Hematopoietic multipotent progenitor cell (in vitro differentiated cells): ENCODE measurements at places on chromosomes 3 and 15. TPM values are rescaled to one million over a fixed set of nuclear protein-coding genes. Genes with fewer than 3 reads are reported as not detected.

Gene FRG2C
- total RNA-seq, result not detected

Gene SCN5A
- 0.27 TPM for total RNA-seq

Gene CCR3
- 0.27 TPM for total RNA-seq

Gene SHF
- total RNA-seq, result 24.5 TPM

Gene ANKRD63
- total RNA-seq, result 1.1 TPM

Gene SEMA6D
- under 0.01 TPM for total RNA-seq

Gene FSIP1
- 0.27 TPM for total RNA-seq

Gene KIF7
- total RNA-seq, result 13.2 TPM

Gene IGSF11
- total RNA-seq, result under 0.01 TPM

- DNase-seq, result no peak
These were observed 919.0 kb upstream of the ALCAM start for GRCh38 chr3:104447681-104448080.

GRCh38 chr3:117885011-117885441 lies 1149.6 kb downstream of the IGSF11 start:
- DNase-seq, result peak; percentile 45

GRCh38 chr3:127489357-127489756 lies 101.2 kb downstream of the TPRA1 start:
- no peak for DNase-seq

DNA sequence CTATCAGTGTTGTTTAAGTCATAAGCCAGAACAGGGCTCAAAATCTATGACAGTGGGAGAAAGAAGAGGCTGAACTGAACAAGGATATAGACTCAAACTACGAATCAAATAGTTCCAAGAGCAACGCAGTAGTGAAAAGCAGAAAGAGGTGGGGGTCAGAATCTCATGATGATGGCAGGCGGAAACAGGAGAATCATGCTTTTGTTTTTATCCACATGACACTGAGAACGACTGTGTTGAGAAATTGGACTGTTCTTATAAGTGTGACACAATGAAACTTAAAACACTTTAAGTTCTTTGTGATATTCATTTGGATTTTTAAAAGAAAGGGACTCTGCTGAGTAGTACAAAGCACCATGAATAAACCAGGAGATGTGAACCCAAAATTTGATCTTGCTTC lies 309.4 kb downstream of the ULK4 start:
- DNase-seq, result no peak

GRCh38 chr15:25670621-25671020 lies 192.5 kb downstream of the ATP10A start:
- no peak for DNase-seq

- no peak for DNase-seq
These were observed 8.8 kb downstream of the ADPRH start for GRCh38 chr3:119588112-119588511.

DNA sequence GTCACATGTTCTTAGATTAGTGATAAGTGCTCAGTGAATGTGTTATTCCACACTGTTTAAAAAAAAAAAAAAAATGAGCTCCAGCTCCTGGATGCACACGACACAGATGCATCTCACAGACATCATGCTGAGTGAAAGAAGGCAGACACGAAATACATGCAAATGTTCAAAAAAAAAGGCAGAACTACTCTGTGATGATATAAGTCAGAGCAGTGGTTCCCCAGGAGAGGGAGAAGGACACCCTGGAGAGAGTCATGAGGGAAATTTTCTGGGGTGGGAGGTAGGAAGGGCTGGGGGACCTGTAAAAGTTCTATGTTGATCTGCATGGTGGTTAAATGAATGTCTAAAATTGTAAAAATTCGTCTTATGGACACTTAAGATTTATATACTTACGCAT lies 4.3 kb downstream of the CSRNP1 start:
- DNase-seq, result no peak

DNA sequence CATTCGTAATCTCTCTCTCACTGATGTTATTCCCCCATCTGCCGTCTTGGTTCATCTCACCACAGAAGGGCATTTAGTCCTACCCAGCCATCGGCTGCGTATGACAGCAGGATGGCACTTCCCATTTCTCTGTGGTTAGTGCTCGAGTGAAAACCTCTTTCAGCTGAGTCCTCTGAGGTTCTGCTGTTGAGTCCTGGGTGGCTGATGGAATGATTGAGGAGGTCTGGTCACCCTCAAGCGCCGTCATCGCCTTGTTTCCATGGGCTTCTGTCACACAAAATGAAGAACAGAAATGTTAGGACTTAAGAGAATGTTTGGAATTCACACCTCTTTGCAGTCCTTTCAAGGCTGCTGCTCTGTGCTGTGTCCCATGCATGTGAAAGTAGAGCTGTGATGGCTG lies 9.4 kb upstream of the SACM1L start:
- DNase-seq, result no peak

DNA sequence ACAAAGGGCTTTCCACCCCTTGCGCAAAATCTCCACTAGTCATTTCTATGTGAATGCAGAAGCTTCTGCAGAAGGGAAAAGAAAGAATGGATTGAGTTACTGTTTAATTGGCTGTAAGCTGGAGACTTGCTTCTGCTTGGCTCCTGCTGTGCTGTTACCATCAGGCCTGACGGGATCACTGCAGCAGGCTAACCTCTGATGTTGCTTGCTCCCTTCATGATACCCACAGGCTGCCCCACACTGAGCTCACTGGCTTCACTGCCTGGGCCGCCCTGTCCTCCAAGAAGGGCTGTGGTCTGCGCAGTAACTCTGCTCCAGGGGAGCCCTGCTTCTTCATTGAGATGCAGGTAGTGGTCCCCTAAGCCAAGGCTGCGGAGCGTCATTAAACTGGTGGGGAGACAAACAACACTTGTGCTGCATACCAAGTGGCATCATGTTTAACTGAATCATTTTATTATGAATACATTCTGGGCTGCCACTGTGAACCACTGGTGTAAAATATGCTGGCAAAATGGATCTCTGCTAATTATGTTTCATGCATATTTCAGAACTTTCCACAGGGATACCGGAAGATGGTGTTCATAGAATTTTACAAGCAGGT lies 78.6 kb downstream of the WDR49 start:
- no peak for DNase-seq

- no peak for DNase-seq
These were observed 3.8 kb downstream of the SCAMP2 start for GRCh38 chr15:74869372-74869725.

DNA sequence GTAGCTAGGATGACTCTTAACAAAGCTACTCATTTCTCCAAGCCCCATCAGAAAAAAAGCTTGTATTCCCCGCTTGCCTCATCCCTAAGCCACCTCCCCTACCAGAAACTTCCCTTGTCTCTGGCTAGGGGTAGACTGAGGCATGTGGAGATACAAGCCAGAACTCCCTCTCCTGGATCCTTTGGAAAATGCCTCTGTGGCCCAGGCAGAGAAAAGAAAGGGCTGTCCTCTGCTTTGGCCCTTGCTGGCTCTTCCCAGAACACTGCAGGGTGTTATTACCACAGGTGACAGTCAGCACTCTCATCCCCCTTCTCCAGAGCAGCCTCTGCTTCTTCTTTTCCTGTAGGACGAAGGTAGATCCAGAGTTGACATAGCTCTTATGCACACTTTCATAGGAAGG lies 15.2 kb downstream of the RMDN3 start:
- DNase-seq, result no peak

GRCh38 chr15:60906146-60906674 lies 322.9 kb downstream of the RORA start:
- no peak for DNase-seq

DNA sequence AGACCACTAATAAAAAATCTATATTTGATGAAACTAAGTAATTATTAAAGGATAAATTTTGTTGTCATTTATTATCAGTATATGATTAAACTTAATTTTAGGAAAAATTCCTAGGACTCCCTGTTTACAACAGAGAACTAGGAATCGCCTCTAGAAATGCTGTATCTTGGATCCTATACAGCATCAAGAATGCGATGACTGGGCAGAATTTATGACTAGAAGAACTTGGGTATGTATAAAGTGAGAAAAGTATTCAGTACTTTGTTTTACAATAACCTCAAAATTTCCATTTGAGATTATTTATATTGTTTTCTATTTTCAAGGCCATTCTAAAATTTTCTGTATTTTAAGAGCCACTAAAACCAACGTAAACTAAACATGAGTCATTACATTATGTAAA lies 82.3 kb upstream of the AGTR1 start:
- no peak for DNase-seq

- DNase-seq, result no peak
These were observed 36.0 kb upstream of the C3orf70 start for GRCh38 chr3:185188816-185189215.

DNA sequence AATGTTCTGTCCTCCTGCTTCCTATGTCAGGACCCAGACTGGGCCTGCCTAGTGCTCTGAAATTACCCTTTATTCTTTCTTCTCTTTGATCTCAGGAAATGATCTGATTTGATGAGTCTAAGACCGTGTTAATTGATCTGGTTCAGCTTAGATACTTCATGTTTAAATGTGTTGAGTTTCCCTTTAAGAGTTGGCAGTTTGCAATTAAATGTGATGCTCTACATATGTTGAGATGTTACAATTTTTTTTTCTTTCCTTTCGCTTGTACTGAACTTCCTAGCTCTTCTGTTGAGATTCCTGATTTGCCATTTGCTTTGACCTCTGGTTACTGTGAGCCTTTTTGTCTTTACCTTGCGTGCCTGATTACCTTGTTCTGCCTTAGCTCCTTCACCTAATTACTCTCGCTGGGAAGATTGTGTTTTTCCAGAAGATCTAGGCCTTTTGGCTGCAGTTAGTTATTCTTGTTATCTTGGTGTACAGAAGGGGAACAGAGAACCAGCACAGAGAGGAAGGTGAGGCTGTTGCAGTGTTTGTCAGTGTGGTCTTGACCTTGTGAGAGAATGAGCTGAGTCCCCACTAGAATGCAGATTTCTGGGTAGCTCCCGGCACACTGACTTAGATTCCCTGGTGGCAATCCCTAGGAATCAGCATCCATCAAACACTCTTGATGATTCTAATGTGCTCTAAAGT lies 203.6 kb downstream of the EDEM1 start:
- no peak for DNase-seq

GRCh38 chr3:85709346-85709892 lies 750.6 kb downstream of the CADM2 start:
- DNase-seq, result no peak

GRCh38 chr3:64141476-64141875 lies 83.8 kb downstream of the PRICKLE2 start:
- no peak for DNase-seq

DNA sequence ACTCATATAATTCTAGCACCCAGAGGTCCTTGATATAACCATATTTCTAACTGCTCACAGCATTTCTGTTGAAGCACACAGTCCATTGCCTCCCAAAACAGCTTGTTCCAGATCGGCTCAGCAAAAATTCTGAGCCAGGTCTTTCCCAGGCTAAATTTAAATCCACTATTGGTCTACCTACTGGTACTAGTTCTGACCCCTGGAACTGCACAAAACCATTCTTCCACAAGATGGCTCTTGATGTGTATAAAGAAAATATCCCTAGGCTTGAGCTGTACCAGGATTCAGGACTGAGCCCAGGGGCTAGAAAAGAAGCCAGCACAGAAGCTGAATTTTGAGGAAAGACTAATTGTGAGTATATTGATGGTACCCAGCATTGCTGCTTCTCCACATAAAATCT lies 75.4 kb upstream of the ABHD17C start:
- DNase-seq, result no peak

DNA sequence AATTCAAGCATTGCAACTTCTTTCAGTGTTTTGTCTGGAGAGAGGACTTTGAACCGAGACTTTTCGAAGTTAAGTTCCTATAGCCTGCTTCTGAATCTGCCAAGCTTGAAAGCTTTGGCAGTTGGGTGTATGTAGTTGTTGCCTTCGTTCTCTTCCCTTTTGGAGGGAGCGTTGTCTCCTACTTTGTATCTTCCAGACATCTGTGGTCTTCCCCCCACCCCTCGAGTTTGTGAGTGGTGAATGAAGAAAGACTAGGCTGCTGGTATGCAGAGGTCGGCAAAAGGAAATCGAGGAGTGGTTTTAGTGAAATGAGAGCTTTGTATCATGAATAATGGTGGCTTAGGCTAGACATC lies 1.3 kb downstream of the CTNNB1 start:
- peak; percentile 21 for DNase-seq

DNA sequence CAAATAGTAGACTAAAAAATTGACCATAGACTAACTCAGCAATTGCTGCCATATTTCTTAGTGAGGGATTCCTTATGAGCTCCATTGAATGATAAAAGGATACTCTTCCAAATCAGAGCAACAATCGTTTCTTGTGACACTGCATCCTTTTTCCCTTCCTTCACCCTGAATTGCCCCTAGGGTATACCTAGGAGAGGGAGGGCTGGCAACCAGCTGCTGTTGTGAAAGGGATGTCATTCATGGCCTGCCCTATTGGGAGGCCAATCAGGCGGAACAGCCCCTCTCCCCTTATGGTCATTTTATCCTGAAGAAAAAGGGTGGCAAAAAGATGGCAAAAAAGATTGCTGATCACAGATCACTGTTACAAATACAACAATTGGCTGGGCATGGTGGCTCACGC lies 26.3 kb downstream of the B3GNT5 start:
- DNase-seq, result no peak

- DNase-seq, result no peak
These were observed 134.0 kb downstream of the IL5RA start for GRCh38 chr3:2976212-2976611.

DNA sequence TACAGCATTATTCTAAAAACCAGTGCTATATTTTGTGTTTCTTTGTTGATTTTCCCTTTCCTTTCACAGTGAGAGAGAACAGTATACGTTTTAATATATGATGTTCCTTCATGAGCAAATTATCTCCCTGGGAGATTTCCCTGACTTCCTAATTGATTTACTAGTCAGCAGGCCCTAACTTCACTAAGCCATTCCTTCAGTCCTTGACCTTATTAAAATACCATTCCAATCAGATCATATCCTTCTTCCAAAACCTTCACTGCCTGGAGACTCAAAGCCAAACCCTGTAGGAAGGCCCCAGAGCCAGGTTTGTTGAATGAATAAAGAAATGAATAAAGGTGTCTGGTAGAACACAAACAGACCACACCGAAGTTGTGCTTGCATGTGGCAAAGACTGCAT lies 43.8 kb upstream of the ARHGEF3 start:
- DNase-seq, result no peak

- DNase-seq, result peak; percentile 26
These were observed 41.4 kb upstream of the GLCE start for GRCh38 chr15:69119001-69119400.
